NCI-H1105 treated with DMSO at 0.1 percent for 48 hours (cell line): ENCODE measurements at places on chromosomes 3 and 15.

DNA sequence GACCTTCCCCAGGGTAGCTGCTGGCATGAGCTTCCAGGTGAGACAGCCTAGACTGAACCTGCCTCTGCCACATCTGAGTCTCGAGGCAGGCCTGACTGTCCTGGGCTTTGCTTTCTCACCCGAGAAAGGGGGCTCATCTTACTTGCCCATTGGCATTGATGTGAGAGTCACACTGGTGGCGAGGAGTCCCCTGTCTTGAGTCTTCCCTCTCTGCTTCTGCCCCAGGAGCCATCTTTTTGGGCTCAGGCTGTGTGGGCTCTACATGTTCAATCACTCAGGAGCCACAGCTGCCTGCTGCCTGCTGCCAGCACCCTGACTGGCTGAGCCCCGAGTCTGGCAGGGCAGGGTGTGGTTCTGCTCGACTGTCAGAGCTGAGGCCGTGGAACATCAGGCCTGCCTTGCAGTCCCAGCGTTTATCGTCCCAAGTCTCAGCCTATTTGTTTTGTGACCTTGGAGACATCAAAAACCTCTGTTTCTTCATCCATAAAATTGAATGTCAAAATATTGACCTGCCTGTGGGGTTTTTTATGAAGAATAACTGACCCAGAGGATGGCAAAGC, 132.5 kb downstream of the DNAJB8 start:
- DNase-seq, result no peak

GRCh38 chr3:46859001-46859710, 4.1 kb downstream of the MYL3 start:
- no peak for DNase-seq

DNA sequence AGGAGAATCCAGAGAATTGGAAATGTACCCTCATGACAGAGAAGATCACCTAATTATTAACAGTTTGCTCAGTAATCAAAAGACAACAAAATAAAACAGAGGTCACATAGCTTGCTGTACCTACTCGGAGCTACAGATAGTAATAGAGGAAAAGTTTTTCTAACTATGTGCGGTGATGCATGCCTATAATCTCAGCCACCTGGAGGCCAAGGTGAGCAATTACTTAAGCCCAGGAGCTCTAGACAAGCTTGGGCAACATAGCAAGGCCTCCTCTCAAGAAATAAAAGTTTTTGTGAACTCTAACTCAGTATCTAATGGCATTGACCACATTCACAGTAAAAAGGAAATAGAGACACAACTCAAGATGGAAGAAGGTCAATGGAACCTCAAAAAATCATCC, 243.6 kb downstream of the ATP8B4 start:
- DNase-seq, result no peak

- no peak for DNase-seq
These were observed 22.4 kb downstream of the MCTP2 start for GRCh38 chr15:94253742-94254141.

DNA sequence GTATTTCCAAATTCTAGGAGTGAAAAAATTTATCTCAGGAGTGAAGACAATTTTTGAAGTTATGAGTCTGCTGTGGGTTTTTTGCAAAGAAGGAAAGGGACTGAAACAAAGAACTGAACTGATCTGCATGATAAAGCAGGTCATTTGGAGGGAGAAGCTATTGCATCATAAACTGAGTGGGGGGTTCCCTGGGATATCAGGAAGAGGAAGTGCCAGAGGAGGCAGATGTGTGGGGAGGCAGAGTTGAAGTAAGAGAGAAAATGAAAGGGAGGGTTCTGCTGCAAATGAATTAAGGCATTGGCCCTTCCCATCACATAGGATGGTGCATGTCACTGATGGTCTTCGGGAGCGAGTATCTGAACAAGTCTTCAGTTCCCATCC, 379.2 kb downstream of the VPS13C start:
- DNase-seq, result no peak

GRCh38 chr15:57189466-57189865, 186.8 kb upstream of the CGNL1 start:
- DNase-seq, result no peak

DNA sequence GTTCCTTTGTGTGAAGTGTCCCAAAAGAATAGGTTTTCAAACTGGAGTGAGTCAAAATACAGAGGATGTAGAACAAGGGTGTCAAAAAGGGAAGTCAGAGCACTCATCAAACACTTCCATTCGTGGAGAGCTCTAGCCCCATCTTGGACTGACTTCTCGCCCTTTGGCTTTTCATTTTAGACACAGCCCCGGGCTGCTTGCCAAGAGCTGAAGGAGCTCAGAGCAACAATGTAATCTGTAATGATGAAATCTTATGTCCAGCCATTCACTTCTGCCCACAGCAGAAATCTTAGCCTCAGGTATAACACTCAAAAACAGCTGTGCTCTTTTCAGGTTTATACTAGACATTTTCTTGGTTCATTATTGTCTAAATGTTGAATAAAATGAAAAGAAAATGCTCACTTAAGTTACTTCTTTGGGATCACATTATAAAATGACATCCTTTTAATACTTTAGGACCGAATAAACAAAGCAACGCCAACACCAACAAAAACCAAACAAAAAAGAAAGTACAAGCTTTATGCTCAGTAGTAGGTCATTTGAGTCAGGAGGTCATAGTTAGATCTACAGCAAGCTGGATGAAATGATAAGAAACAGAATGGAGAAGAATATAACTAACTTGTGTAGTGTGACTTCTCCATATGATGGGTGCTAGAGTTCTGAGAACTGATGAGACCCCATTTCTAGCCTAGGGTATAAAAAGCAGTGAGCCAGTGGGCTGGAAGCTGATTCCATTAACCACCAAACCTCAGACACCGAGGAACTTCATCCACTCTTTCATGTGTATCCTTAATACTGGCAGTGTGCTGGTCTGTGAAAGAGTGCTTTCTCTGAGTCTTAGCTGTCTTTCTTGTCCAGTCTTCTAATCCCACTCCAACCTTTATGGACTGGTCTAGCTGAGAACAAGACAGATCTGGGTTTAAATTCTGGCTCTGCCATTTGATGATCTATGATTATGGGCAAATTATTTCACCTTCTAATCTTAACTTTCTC, 131.8 kb upstream of the SLC7A14 start:
- no peak for DNase-seq

GRCh38 chr3:38109580-38110313, 27.2 kb downstream of the ACAA1 start:
- no peak for DNase-seq

GRCh38 chr3:143090976-143091837, 28.4 kb upstream of the CHST2 start:
- DNase-seq, result peak; percentile 96

GRCh38 chr15:85534031-85534430, 153.6 kb downstream of the AKAP13 start:
- DNase-seq, result no peak

DNA sequence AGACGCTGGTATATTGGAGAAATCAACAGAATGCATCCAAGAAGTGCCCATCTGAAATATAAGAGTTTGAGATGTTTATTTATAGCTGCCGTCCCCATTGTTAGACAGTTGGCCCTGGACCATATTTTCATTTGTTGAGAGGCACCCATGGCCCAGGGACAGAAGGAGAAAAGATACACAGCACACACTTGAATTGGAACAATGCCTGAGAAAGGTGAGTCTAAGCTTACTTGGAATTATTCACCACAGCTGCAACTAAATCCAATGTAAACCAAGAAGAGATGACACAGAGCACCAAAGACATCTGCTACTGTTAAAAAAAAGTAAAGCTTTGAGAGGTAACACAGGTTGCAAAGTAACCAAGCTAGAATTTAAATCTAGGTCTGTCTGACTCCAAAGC, 525.5 kb upstream of the NAALADL2 start:
- DNase-seq, result peak; percentile 48

- no peak for DNase-seq
These were observed 65.9 kb downstream of the SENP2 start for GRCh38 chr3:185651971-185652370.

DNA sequence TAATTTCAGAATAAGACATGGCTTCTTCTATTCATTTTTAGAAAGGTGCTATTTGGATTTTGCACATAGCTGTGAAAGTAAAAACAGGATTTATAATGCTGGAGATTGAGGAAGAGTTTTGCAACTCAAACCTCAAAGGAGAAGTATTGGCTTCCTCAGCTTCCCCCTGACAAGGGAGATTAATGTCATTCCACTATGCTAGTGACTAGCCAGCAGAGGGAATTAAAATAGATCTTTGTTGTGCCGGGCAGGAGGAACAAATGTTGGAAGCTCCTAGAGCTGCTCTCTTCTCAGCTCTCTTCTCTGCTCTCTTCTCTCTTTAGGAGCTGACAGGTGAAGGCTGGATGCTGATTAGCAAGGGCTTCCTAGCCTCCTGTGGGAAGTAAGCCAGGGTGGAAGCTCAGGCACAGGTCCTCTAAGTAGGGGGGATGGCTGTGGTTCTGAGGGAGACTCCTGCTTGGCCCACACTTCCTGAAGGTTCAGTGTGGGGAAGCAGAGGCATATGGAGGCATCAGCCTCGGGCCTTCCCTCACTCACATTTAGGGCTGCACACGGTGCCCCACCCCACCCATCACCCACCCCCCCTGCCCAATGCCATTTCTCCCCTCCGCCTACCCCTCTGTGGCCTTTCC, 29.6 kb downstream of the CX3CR1 start:
- DNase-seq, result no peak

DNA sequence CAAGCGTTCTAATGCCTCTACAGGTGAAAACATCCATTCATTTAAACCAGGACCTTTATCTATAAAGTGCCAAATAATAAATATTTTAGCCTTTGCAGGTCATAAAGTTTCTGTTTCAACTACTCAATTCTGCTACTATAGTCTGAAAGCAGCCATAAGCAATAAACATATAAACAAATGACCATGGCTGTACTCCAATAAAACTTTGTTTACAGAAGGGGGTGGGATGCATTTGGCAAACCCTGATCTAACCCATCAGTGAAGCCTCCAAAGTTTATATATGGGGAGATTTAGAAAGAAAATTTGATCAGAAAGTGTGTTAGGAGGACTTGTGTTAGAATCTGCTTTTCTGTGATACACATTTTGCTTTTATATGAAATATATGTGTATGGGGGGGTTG, 161.3 kb downstream of the ZBTB20 start:
- no peak for DNase-seq

DNA sequence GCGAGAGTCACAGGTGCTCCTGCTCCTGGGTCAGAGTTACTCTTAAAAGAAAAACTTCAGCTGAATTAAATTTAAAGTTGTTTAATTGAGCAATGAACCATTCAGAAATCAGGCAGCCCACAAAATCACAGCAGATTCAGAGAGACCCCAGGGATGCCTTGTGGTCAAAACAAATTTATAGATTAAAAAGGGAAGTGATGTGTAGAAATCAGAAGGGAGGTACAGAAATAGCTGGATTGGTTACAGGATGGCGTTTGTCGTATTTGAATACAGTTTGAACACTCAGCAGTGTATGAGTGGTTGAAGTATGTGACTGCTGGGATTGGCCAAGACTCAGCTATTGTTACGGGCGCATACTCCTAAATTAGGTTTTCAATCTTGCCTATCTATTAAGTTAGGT, 58.6 kb downstream of the UACA start:
- no peak for DNase-seq

DNA sequence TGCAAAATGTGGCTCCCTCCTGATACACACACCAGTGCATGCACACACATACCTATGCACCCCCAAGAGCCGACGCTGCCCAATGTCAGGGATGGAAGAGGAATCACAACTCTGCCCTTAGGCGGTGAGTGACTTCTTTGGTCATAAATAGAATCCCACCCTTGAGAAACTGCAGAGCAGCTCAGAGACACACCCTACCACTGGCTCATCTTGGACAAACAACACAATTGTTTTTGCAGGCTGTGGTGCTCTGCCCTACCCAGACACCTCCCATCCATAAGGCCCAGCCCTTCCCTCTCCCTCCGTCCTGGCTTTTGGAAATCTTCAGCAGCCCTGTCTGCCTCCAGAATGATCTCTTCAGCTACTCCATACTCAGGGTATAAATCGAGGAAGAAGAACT, 73.8 kb upstream of the HRH1 start:
- no peak for DNase-seq

- DNase-seq, result peak; percentile 76
These were observed 463 bp downstream of the TERC start for GRCh38 chr3:169764312-169764881.

DNA sequence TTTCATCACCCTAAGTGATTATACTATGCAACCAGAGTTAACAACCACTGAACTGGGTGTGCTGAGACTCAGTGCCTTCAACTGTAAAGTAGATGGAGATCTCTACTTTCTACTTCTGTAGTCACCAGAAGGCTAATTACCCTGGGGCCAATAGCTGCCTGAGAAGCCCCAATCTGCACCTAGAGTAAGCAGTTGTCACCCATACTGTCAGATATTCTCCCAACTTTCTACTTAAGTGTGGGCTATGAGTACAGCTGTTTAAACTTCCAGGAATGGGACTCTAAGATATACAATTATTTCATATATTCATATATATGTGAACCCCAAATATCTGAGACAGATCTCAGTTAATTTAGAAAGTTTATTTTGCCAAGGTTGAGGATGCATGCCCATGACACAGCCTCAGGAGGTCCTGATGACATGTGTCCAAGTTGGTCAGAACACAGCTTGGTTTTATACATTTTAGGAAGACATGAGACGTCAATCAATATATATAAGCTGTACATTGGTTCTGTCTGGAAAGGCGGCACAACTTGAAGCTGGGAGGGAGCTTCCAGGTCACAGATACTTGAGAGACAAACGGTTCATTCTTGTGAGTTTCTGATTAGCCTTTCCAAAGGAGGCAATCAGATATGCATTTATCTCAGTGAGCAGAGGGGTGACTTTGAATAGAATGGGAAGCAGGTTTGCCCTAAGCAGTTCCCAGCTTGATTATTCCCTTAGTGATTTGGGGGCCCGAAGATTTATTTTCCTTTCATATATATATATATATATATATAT, 41.9 kb downstream of the CCNL1 start:
- no peak for DNase-seq

DNA sequence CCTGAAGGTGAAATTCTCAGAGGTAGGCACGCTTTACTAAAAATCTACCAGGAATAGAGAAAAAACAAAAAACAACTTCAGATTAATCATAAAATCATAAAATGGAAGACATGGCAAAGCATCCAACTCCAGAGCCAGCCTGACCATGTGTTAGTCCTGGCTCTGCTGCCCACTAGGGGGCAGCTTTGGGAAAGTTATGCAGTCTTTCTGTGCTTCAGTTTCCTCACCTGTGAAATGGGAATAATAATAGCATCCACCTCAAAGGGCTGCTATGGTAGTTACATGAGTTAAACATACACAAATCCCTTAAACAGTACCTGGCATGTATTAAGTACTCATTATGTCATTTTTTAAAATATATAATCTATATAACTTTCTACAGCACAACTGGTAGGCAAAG, 52.3 kb downstream of the WNT5A start:
- DNase-seq, result no peak

GRCh38 chr15:57259568-57260040, 116.7 kb upstream of the CGNL1 start:
- DNase-seq, result peak; percentile 100
